ENCODE measurements at places on chromosomes 4 and X. TPM values are rescaled to one million over a fixed set of nuclear protein-coding genes. Genes with fewer than 3 reads are reported as not detected.

DUSP21 gene
- total RNA-seq: not detected

OCIAD2 gene
- total RNA-seq: 17.8 TPM

GYPA gene
- not detected for total RNA-seq

MTNR1A gene
- total RNA-seq: not detected

UCP1 gene
- total RNA-seq: 1.1 TPM

PF4V1 gene
- total RNA-seq: not detected

FAM47E gene
- 2.2 TPM for total RNA-seq

HPGD gene
- 2.7 TPM for total RNA-seq

FGFRL1 gene
- total RNA-seq: 21.6 TPM

CNKSR2 gene
- total RNA-seq: 1.1 TPM

BMPR1B gene
- total RNA-seq: 0.77 TPM

DUSP9 gene
- total RNA-seq: not detected

HMGN5 gene
- 4.1 TPM for total RNA-seq

SOWAHB gene
- not detected for total RNA-seq
